ENCODE measurements at places on chromosomes 2 and 18. TPM values are rescaled to one million over a fixed set of nuclear protein-coding genes. Genes with fewer than 3 reads are reported as not detected.

Gene SLC14A1
- total RNA-seq, result not detected

Gene MRPL33
- total RNA-seq, result 78.9 TPM

Gene CYP26B1
- 1.2 TPM for total RNA-seq

Gene ANKRD30BL
- total RNA-seq, result not detected

Gene SPC25
- total RNA-seq, result 38.9 TPM

Gene KCNG2
- 0.99 TPM for total RNA-seq

Gene GALNT5
- total RNA-seq, result 0.03 TPM

Gene GKN1
- not detected for total RNA-seq

Gene HOXD3
- total RNA-seq, result not detected

DNA sequence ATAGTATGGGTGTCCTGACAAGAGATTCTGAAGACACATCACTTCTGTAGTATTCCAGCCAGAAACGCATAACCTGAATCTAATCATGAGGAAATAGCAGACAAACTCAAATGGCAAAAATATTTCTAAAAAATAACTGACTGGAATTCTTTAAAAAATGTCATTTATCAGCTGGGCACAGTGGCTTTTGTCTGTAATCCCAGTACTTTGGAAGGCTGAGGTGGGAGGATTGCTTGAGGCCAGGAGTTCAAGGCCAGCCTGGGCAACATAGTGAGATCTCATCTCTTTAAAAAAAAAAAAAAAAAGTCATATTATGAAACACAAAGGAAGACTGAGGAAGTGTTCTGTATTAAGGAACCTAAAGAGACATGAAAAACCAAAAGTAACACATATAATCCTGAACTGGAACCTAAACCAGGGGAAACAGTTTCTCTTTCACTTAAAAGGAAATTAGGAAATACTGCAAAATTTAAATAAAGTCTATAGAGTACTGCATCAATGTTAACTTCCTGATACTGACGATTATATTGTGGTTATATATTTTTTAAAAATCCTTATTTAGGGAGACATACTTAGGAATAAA lies 29.9 kb downstream of the SESTD1 start:
- H3K4me3 ChIP-seq, result no peak overlapping the region
- H3K27ac ChIP-seq, result no peak overlapping the region
- peaks cover 12% of the 10 kb centered on the region for H3K4me1 ChIP-seq
- H3K27me3 ChIP-seq, result no peaks in the 10 kb centered on the region
- no peak for DNase-seq
- H3K36me3 ChIP-seq, result no peaks in the 10 kb centered on the region

DNA sequence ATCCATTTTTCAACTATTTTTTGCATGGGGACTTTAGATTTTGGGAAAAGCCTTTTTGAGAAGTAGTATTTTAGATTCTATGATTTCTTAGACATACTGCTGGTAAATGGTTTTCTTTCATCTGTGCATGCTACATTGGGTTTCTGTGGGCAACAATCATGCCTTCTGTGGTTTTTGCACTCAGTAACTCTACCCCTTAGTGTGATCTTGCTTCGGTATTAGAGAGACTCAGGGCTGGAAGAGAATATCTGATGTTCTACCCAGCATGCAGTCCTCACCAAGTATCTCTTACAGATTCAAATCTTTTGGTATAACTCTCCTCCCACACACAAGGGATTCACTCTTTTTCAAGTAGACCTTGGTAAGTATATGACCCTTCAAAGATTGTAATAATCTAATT lies 183.0 kb downstream of the PMAIP1 start:
- H3K4me1 ChIP-seq, result peaks cover 5% of the 10 kb centered on the region
- H3K36me3 ChIP-seq, result no peaks in the 10 kb centered on the region
- DNase-seq, result no peak
- no peak overlapping the region for H3K27ac ChIP-seq
- H3K4me3 ChIP-seq, result no peak overlapping the region

GRCh38 chr2:128722489-128722888 lies 403.8 kb upstream of the HS6ST1 start:
- no peaks in the 10 kb centered on the region for H3K27me3 ChIP-seq
- DNase-seq, result no peak
- H3K27ac ChIP-seq, result no peak overlapping the region

DNA sequence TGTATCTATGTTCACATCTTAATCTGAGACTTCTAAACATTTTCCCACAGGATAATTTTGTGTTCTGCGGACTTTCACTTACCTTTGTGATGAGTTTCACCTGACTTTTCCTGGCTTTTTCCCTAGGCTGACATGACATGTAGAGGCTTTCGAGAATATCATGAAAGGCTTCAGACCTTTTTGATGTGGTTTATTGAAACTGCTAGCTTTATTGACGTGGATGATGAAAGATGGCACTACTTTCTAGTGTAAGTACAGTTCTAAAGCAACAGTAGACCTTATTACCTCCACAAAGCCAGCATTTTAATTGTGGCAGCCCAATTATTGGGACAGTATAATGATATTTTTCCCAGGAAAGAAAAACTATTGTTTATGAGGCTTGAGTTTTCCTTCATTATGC lies 34.1 kb upstream of the METAP1D start:
- H3K27ac ChIP-seq, result peak overlapping the region; percentile 81
- no peaks in the 10 kb centered on the region for H3K27me3 ChIP-seq
- peaks cover 8% of the 10 kb centered on the region for H3K36me3 ChIP-seq
- H3K4me3 ChIP-seq, result no peak overlapping the region
- H3K4me1 ChIP-seq, result peaks cover 49% of the 10 kb centered on the region
- no peak for DNase-seq

GRCh38 chr2:171999161-171999560 lies 592 bp upstream of the METAP1D start:
- H3K27me3 ChIP-seq, result peaks cover 35% of the 10 kb centered on the region
- no peaks in the 10 kb centered on the region for H3K36me3 ChIP-seq
- H3K4me1 ChIP-seq, result peaks cover 6% of the 10 kb centered on the region
- H3K4me3 ChIP-seq, result peak overlapping the region; percentile 81
- DNase-seq, result no peak

DNA sequence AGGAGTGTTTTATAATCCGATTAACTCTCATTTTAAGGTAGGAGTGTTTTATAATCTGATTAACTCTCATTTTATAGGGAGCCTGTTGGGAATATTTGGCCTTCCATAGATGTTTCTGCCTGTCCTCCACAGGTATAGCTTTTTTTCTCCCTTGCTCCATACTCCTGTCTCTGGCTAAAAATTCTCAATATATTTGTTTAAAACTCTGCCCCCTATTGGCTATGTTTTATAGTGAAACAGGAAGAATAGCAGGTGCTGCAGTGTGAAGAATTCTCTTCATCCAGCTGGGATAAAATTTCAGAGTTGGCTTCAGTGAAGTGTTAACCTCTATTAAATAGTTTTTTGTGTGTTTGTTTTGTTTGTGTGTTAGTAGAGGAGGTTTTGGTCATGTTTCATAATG lies 1046.0 kb upstream of the TMEFF2 start:
- DNase-seq, result peak; percentile 53
- H3K36me3 ChIP-seq, result no peaks in the 10 kb centered on the region
- H3K27me3 ChIP-seq, result no peaks in the 10 kb centered on the region
- H3K4me1 ChIP-seq, result no peaks in the 10 kb centered on the region
- H3K27ac ChIP-seq, result no peak overlapping the region

GRCh38 chr18:1412655-1413322 lies 508.1 kb downstream of the ADCYAP1 start:
- H3K4me3 ChIP-seq, result no peak overlapping the region
- no peaks in the 10 kb centered on the region for H3K4me1 ChIP-seq
- H3K27me3 ChIP-seq, result no peaks in the 10 kb centered on the region
- H3K27ac ChIP-seq, result no peak overlapping the region
- no peaks in the 10 kb centered on the region for H3K36me3 ChIP-seq

GRCh38 chr2:179274749-179275148 lies 10.1 kb upstream of the SESTD1 start:
- H3K27ac ChIP-seq, result no peak overlapping the region
- H3K36me3 ChIP-seq, result no peaks in the 10 kb centered on the region
- no peak overlapping the region for H3K4me3 ChIP-seq
- H3K27me3 ChIP-seq, result no peaks in the 10 kb centered on the region
- H3K4me1 ChIP-seq, result peaks cover 17% of the 10 kb centered on the region

DNA sequence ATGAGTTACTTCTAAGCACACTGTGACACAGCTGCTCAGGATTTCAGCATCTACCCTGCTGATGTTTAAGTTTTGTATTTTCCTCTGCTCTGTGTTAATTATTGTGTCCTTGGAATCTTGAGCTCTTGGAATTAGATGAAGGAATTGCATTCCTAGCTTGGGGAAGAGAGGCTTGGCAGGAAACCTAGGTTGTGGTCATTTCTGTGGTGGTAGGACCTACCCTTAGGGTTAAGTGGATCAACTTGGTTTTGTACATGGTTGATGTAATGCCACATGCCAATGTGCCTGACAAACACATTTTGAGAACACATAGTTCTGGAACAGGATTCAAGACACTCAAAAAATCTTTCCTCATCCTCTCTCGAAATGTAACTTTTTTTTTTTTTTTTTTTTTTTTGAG lies 264.5 kb upstream of the MEX3C start:
- H3K36me3 ChIP-seq, result no peaks in the 10 kb centered on the region
- DNase-seq, result no peak
- no peaks in the 10 kb centered on the region for H3K4me1 ChIP-seq
- no peak overlapping the region for H3K4me3 ChIP-seq
- no peaks in the 10 kb centered on the region for H3K27me3 ChIP-seq

DNA sequence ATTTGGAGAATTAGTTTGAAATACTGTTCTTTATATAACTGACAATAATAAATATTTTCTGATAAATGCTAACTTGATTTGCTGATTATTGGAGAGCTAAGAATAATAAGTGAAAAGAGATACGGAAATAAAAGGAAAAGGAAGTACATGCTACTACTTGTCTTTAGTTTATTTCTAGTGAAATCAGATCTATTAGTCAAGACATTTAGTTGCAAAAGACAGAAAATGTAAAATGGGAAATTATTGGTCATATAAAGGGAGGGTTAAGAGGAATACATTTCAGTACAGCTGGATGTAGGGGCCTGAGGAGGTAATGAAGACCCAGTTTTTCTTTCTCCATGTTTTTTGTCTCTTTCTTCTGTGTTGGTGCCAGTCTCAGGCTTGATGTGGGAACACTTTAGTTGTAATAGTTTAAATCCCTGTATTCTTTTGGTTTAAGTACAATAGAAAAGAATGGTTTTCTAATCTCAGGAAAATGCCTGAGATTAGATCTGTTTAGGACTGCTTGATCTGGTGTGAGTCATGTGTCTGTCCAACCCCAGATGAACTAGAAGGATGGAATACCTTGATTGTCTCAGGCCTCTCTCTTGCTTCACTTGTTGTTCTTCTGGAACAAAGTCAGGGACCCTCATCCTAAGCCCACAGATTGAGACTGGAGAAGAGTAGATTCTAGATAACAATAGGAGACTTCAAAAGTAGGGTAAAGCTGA lies 58.0 kb downstream of the PLCL1 start:
- no peak for DNase-seq
- no peaks in the 10 kb centered on the region for H3K36me3 ChIP-seq
- H3K4me3 ChIP-seq, result no peak overlapping the region
- H3K27me3 ChIP-seq, result no peaks in the 10 kb centered on the region

DNA sequence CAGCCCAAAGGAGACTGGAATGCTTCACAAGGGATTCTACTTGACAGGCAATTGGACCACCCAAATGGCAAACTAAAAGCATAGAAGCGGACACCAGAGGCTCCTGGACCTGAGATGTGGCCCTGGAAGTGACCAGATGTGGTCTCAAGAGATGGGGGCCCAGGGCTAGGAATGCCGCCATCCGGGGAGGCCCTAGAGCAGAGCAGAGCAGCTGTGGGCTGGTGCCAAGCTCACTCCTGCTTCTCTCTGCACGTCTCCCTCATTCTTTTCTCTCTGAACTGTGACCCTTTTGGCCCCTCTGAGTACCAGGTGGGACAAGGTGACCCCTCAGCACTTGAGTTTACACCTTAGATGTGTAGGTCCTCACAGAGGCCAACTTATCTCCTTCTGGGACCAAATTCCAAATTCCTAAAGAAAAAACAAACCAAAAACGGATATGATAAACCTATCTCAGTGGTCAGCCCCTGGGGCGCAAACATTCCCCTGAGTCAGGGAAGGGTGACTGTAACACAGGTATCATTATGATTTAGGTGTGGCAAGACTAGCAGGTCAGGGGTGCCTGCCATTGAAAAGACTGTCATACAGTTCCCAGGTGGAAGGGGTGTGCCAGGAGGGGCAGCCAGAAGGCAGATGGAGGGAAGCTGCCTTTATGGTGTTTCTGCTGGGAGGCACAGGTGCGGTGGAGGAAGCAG lies 6.5 kb upstream of the IL1R2 start:
- DNase-seq, result no peak
- H3K27me3 ChIP-seq, result no peaks in the 10 kb centered on the region
- peaks cover 7% of the 10 kb centered on the region for H3K4me1 ChIP-seq
- H3K4me3 ChIP-seq, result no peak overlapping the region
- H3K36me3 ChIP-seq, result no peaks in the 10 kb centered on the region

GRCh38 chr18:23838233-23838632 lies 149.0 kb downstream of the LAMA3 start:
- H3K27me3 ChIP-seq, result no peaks in the 10 kb centered on the region
- H3K4me1 ChIP-seq, result no peaks in the 10 kb centered on the region
- H3K27ac ChIP-seq, result no peak overlapping the region
- no peaks in the 10 kb centered on the region for H3K36me3 ChIP-seq
- DNase-seq, result no peak

- DNase-seq, result no peak
- H3K27ac ChIP-seq, result no peak overlapping the region
- H3K4me1 ChIP-seq, result no peaks in the 10 kb centered on the region
- no peaks in the 10 kb centered on the region for H3K27me3 ChIP-seq
These were observed 158.7 kb upstream of the NCKAP5 start for GRCh38 chr2:133726973-133727372.

GRCh38 chr2:134389381-134389780 lies 135.5 kb downstream of the MGAT5 start:
- no peak overlapping the region for H3K27ac ChIP-seq
- no peak overlapping the region for H3K4me3 ChIP-seq
- no peaks in the 10 kb centered on the region for H3K27me3 ChIP-seq
- no peaks in the 10 kb centered on the region for H3K4me1 ChIP-seq

DNA sequence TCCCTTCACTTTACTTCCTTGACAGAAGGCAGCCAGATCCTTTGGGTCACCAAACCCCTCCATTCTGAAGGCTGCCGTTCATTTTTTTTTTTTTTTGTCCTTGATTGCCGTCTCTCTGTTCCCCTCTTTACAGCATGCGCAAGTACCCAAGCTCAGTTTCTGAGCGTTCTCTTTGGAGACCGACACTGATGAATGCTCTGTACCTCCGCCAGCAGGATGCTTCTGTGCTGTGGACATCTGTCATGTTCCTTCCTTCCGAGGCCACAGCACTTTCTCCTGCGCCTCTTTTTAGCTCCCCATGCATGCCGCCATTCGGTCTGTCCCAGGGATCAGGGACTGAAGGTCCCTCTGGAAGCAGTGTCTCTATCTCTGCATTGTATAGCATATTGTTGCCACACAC lies 278.7 kb upstream of the RAB12 start:
- peaks cover 8% of the 10 kb centered on the region for H3K4me1 ChIP-seq
- H3K27me3 ChIP-seq, result no peaks in the 10 kb centered on the region
- no peak for DNase-seq
- no peaks in the 10 kb centered on the region for H3K36me3 ChIP-seq
- H3K27ac ChIP-seq, result no peak overlapping the region
- no peak overlapping the region for H3K4me3 ChIP-seq

GRCh38 chr2:176534798-176535466 lies 265.7 kb downstream of the MTX2 start:
- no peaks in the 10 kb centered on the region for H3K36me3 ChIP-seq
- DNase-seq, result no peak
- H3K4me3 ChIP-seq, result no peak overlapping the region
- no peak overlapping the region for H3K27ac ChIP-seq
- no peaks in the 10 kb centered on the region for H3K4me1 ChIP-seq
- H3K27me3 ChIP-seq, result peaks cover 5% of the 10 kb centered on the region

GRCh38 chr2:97889156-97889555 lies 106.6 kb downstream of the TMEM131 start:
- H3K4me3 ChIP-seq, result no peak overlapping the region
- DNase-seq, result no peak
- H3K27ac ChIP-seq, result no peak overlapping the region
- peaks cover 11% of the 10 kb centered on the region for H3K36me3 ChIP-seq
- H3K27me3 ChIP-seq, result no peaks in the 10 kb centered on the region
- no peaks in the 10 kb centered on the region for H3K4me1 ChIP-seq
